ENCODE measurements at places on chromosomes 4 and X.

- no peak for DNase-seq
These were observed 346.6 kb downstream of the OPHN1 start for GRCh38 chrX:68086709-68087108.

GRCh38 chr4:99151995-99152394 is 7.9 kb upstream of the ADH4 start:
- DNase-seq, result no peak

GRCh38 chr4:73308286-73308685 is 49.7 kb upstream of the ANKRD17 start:
- peak; percentile 53 for DNase-seq

DNA sequence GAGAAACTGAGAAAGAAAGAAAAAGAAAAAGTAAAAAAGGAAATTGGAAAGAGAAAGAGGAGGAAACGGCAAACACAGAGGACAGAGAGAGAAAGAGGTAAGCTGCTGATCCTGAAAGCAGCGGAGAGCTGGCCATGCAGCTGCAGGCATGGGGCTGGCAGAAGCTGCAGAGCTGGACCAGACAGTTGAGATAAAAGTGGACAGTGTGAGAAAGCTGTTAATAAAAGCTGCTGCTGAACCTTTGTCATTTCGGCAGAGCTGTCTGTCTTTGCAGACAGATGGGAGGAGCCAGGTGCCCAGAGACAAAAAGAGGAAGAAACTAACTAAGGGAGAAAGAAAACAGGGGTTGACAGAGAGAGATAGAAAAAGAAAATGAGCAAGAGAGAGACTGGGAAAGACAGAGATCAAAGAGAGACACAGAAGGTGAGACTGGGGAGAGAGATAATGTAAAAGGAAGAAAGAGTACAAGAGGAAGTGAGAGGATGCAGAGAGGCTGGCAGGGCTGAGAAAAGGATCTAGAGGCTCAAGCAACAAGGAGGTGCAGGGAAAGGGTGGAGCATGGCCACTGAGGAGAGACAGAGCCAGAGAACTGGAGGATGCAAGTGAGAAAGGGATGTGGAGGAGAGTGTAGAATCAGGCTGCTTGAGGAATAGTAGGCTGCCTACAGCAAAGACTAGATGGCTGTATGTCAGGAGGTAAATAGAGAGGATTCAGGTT is 376.8 kb upstream of the FGF16 start:
- DNase-seq, result no peak

DNA sequence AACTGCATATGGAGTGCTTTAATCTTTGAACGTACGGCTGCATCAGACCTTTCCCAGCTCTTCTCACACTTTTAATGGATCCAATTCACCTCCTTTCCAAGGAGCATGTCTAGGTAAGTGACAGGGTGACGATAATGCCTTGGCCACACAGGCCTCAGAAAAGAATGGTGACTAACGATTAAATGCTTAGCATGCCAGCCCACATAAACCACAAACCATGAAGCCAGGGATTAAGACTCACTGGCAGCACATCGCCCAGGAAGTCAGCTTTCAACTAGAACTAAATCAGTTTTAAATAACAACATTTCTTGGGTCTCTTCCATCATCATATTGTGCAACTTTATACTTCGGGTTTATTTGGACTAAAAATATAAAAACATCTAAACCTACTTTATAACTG is 28.7 kb downstream of the INPP4B start:
- DNase-seq, result peak; percentile 95

GRCh38 chr4:108377021-108377420 is 208.3 kb upstream of the LEF1 start:
- no peak for DNase-seq

DNA sequence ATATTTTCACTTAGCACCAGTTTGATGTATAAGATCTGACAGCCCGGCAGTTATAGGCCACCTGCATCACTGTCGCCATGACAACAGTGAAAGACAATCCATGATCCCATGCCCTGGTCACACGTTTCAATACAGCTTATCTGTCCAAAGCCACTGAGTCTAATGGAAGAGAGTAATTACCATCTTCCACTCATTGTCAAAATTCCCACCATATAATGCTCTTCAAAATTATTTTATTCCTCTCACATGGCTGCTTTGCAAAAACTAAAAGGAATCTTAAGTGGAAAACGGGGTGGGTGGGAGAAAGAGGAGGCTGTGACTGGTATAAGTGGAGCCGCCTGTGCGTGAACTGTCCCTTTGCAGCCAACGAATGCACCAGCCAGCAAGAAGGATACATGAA is 44.2 kb downstream of the MAML3 start:
- DNase-seq, result no peak

- DNase-seq, result no peak
These were observed 51.5 kb downstream of the PJA1 start for GRCh38 chrX:69113723-69114122.

DNA sequence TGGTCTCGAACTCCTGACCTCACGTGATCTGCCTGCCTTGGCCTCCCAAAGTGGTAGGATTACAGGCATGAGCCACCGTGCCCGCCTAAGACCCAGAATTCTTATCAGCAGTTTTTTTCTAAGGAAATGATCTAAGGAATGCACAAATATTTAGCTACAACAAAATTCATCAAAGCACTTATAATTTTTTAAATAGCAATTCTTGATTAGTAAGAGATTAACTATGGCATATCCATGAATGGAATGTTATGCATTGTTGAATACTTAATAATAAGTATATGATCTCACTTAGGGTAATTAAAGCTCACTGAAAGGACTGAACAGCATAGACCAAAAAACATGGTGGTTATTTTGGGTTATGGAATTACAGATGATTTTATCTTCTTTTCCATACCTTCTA is 18.4 kb downstream of the CENPU start:
- no peak for DNase-seq

GRCh38 chr4:52856801-52857200 is 5.3 kb upstream of the RASL11B start:
- no peak for DNase-seq

DNA sequence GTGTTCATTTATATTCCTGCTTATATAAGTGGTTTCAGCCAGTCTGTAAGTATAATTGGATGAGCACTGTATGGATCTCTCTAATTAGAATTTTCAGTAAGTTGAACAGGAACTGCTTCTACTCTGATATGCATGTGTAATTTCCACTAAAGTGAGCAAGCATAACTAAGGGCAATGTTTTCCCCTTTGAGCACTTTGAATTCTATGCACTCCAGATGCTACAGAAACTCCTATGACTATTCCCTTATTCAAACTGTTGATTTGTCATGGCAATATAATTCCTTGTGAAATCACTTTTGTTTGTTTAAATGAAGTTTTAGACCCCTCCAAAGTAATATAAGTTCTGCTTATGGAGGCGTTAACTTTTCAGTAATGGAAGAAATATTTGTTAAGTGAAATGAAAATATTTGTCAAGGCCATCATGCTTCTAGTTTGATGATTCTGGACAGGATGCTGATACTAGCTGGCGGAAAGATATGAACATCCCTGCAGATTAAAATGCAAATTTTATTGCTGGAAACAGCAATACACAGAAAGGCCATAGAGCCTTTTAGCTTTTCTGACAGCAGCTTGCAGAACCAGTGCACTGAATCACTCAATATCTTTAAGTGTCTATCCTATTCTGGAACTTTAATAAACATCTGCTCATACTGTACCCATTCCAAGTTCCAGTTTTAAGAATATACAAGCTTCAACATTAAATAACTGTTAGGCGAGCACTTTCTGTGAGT is 1460.8 kb downstream of the RAPGEF2 start:
- no peak for DNase-seq

- no peak for DNase-seq
These were observed 2.7 kb upstream of the NKX3-2 start for GRCh38 chr4:13546941-13547484.

DNA sequence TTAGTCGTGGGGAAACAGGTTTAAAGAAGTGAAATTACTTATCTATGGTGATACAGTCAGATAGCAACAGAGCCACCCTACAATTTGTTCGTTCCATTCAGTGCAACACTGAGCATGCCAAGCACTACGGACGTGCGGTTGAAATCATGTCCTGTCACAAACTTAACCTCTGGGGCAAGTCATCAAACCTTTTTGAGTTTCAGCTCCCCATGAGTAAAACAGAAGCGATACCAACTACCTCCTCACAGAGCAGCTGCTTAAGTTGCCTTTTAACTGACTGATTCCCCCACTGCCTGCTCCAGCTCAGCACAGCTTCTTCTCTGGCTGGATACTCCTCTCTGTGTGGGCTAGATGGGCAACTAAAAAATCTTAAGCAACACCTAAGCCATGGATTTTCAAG is 36.0 kb downstream of the LHFPL1 start:
- DNase-seq, result no peak

GRCh38 chrX:108285356-108285755 is 152.9 kb downstream of the COL4A6 start:
- DNase-seq, result no peak

GRCh38 chr4:38715050-38715449 is 51.1 kb downstream of the KLF3 start:
- peak; percentile 66 for DNase-seq

GRCh38 chr4:155241664-155242063 is 33.2 kb downstream of the NPY2R start:
- DNase-seq, result no peak

DNA sequence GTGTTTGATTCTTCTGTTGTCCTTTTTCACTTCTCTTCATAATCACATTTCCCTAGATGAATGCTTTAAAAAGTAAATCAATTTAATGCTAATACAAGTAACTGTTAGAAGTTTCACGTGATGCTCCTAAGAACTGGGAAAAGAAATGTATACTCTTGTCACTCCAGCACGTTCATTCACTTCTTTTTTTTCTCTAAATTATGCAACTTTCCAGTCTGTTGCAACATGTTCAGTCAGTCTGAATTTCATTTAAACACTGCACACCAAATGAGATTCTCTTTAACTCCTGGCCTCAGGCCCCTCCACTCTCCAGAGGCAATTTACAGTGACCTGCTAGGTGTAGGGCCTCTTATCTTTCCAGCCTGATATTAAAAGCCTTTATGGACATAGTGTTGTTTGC is 321.9 kb downstream of the HS3ST1 start:
- DNase-seq, result no peak

GRCh38 chr4:153209410-153209809 is 5.2 kb downstream of the TRIM2 start:
- no peak for DNase-seq

GRCh38 chr4:168725930-168726329 is 229.1 kb downstream of the PALLD start:
- DNase-seq, result no peak

DNA sequence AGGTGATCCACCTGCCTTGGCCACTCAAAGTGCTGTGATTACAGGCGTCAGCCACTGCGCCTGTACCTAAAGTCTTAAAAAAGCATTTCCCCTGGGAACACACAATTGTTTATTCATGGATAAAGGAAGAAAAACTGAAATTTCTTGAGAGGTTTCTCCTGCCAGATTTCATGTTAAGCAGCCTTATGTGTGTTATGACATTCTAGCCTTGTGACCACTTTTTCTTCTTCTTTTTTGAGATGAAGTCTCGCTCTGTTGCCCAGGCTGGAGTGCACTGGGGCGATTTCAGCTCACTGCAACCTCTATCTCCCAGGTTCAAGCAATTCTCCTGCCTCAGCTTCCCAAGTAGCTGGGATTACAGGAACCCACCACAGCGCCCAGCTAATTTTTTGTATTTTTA is 57.8 kb upstream of the PLAC8 start:
- DNase-seq, result no peak

GRCh38 chr4:159455675-159456237 is 352.9 kb downstream of the RAPGEF2 start:
- peak; percentile 57 for DNase-seq

DNA sequence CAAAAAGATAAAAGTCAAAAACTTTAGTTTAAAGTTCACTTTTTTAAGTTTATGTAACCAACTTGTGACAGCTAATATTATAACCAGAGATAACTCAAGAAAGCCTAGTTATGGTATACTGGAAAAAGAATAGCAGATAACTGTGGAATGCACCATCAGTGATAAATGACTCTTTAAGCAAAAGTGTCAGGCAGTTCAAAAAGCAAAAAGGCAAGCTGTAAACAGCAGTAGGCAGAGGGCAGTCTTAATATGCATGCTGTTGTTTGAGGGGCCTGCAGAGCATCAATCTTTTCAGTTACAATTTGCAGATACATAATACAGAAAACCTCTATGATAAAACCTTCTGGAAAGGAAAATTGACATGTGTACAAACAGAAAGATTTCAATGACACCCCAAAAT is 81.8 kb upstream of the JADE1 start:
- no peak for DNase-seq

DNA sequence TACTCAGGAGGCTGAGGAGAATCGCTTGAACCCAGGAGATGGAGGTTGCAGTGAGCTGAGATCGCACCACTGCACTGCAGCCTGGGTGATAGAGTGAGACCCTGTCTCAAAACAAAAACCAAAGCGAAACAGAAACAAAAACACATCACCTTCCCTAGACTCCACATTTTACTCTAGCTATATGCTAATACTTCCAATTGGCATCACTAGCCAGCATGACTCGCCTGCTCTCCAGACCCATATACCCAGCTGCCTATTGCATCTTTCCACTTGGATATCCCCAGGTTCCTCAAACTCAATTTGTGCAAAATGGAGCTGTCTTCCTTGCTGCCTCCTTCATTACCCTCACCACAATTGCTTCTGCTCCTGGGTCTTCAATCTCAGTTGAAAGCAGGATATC is 22.4 kb upstream of the LAP3 start:
- peak; percentile 8 for DNase-seq
